Right lung (tissue), 10 donors: ENCODE measurements at places on chromosomes 6 and 20. TPM values are rescaled to one million over a fixed set of nuclear protein-coding genes. Genes with fewer than 3 reads are reported as not detected.

DNA sequence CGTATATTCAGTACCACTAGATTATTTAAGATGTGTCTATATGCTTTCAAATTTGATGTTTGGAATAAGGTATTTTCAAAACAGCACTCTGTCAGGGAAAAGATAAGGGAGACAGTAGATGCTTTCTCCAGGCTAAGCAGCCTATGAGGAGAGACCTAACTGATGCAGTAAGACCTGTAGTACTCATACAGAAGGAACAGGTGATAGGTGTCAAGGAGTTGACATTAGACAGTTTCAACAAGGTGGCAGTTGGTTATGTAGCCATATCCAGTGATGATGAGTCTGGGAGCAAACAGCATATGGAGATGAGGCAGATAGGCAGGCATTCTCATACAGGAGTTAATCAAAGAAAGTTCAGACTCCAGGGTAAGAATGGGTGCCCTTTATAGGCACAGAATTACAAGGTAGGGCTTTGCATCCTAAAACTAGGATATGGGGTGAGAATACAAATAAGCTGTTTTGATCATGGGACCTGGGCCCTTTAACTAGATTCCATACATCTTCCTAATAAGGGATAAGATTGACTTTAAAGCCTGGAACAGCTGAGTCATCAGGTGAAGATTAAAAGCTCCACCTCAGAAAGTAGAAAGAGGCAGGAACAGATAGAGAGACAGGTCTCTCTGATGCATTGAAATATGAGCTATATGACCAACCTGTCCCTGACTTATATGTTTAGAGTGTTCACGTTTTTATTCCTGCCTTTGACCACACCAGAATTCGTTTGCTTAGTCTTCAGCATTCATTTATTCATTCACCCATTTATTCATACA is 7.9 kb downstream of the RSPH4A start:
- DNase-seq: no peak

GRCh38 chr6:36958775-36959554 is 4.4 kb downstream of the PI16 start:
- no peak for DNase-seq

DNA sequence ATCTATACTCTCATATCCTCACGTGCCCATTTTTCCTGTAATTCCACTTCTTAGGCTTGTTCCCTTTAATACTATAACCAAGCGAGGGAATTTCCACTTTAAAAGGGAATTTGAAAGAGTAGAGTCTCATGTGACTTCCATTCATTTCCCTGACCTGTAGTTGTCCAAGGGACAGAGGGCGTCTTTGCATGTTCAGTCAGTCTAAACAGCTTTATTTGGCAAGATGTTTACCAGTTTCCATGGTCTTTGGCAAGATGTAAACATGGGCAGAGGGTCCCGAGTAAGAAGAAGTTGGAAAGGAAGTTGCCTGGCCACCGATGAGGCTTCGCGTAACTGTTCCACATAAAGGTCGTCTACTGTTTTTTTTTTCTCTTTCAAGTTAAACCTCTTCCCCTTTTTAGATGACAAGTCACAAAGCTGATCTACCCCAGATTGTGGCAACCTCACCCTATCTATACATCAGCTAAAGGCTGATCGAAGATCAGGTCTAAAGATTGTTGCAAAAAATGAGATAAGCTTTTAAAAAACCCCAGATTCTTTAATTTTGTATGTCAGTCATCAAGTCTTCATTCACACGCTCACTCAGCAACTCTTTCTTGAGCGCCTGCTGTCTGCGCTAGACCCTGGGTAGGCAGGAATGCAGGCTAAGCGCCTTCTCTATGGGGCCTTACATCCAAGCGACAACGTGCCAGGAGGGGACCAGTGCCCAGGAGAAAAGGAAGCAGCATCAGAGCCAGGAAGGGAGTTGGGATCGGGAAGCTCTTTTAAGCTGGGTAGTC is 31.7 kb upstream of the CCR6 start:
- no peak for DNase-seq

GRCh38 chr6:11214901-11215300 is 17.6 kb downstream of the NEDD9 start:
- DNase-seq: no peak

LY6G6C gene
- polyA plus RNA-seq: 0.65 TPM

DNA sequence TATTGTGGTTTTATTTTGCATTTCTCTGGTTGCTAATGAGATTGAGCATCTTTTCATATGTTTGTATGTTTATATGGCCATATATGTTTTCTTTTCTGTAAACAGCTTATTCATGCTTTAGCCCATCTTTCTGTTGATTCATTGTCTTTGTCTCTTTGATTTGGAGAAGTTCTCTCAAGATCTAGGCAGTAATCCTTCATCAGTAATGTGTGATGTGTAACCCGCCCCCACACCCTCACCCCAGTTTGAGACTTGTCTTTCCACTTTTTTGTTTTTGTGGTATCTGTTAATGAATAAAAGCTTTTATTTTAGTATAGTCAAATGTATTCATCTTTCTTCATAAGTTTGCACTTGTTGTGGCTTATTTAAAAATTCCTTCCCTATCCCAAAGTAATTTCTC is 26.0 kb downstream of the ZC3H12D start:
- DNase-seq: no peak

DNA sequence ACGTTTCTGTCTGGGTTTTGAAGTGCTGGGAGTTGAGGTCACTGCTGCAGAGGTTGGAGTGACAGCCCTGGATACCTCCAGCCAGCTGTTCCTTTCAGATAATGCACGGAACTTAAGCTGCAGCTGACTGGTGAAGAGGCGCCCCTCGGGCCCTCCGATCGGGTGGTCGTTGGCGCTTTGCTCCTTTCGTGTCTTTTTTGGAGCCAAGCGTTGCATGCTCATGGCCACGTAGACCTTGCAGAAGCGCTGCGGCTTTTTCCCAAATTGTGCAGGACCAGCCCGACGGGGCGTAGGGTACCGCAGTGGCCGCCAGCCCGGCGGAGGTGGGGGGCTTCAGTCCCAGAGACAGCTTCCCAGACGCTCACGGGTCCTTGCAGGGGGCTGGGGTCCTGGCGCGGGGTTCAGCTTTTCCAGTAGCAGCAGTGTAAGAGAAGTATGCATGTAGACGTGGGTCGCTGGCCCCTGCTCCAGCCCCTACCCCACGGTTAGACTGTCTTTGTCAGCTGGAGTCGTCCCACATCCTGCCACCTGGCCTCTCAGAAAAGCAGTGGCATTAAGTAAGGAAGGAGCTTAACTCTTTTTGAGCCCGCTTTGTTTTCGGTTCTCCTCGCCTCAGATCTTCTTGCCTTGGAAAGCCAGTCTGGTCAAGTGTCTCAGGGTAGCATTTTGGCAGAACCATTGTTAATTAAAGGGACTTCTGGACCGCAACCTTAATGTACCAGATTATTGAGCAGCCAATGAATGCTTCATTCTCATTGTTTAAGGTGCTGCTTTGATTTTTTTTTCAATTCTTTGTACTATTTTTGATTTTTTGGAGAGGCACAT is 838 bp downstream of the TNFAIP3 start:
- DNase-seq: no peak

GRCh38 chr6:38193481-38194281 is 374.2 kb downstream of the ZFAND3 start:
- DNase-seq: no peak

- no peak for DNase-seq
Measured at GRCh38 chr6:25154034-25154596, 125.1 kb upstream of the CARMIL1 start.

OR2B6 gene
- polyA plus RNA-seq: not detected

POM121L2 gene
- 0.05 TPM for polyA plus RNA-seq

DNA sequence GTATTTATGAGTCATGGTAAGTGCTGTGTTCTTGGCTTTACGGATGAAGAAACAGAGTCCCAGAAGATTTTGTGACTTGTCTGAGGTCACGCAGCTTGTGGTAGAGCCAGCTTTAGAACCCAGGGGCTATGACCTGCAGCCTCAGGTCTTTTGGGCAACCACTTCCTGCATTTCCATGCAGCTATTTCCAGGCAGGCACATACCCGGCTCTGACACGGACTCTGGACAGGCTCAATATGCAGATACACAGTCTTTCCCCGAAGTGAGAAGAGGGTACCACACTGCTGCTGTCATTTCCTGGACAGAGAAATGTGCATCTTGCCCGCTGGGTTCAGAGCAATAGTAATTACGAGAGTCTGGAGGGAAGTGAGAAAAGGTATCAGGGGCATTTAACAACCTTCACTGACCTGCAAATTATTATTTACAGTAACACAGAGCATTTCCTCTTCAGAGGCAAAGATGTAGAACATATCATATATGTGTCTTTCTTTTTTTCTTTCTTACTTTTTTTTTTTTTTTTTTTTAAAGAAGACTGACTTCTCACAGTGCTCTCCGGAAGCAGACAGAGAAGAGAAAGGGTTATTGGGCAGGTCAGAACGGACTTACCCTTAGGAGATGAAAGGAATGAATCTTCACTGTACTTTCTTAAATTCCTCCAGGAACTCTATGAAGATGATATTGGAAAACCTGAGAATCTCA is 185.1 kb downstream of the CLIC5 start:
- DNase-seq: no peak

IL17F gene
- polyA plus RNA-seq: not detected

DNA sequence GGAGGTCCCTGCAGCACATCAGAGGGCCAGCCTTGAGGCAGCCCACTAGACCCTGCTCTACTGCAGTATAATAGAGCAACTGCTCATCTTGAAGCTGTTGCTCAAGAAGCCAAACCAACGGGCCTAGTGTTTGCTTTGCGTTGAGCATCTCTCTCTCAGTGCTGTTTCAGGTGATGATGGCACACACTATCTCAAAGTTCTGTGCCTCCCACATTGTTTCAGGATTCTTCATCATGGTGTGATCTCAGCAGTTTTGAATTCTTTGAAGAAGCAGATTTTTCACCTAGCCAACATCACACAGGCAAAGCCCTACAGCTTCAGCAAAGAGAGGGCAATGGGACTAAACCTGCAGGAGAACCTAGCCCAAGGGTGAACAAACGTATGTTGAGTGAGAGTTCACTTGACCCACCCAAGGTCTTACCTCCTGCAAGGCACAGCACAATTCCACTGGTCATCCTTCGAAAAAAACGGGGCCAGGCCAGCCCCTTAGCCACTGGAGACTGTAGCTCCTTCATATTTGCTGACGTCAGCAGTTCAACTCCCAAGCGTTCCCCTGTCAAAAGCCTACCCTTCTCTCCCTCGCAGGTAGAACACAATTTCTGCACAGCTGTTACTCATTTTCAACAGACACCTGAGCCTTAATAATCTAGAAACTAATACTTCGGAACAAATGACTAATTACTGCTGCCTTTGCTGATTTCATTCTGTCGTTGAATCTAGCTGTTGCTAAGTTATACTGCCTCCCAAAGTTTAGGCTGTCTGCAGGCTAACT is 15.8 kb downstream of the MYB start:
- DNase-seq: no peak

DNA sequence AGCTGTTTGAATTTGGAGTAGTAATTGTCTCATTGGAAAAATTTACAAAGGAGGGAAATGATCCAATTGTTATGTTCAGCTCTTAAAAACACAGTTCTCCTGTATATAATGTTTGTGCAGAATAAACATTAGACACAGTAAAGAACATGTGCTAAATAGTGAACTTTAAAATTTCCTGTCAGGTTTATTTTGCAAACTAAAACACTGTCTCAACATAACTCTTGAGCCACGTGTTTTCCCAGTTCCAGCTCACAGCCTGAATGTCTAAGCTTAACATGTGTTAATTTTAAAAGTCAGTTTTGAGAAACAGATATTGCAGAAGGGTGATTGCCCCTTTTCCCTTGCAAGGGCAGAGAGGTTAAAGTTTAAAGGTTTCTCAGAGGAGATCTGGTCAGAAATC is 20.6 kb downstream of the EPHA7 start:
- DNase-seq: no peak

GRCh38 chr20:35674921-35675320 is 10.2 kb upstream of the CPNE1 start:
- DNase-seq: no peak

- DNase-seq: no peak
Measured at GRCh38 chr6:28747083-28747630, 176.6 kb downstream of the TRIM27 start.

TDP2 gene
- polyA plus RNA-seq: 39.7 TPM

- no peak for DNase-seq
Measured at GRCh38 chr6:149859368-149859767, 4.8 kb downstream of the LRP11 start.

GRCh38 chr6:135179920-135180541 is 1.1 kb upstream of the MYB start:
- DNase-seq: no peak

MEP1A gene
- 0.22 TPM for polyA plus RNA-seq

DNA sequence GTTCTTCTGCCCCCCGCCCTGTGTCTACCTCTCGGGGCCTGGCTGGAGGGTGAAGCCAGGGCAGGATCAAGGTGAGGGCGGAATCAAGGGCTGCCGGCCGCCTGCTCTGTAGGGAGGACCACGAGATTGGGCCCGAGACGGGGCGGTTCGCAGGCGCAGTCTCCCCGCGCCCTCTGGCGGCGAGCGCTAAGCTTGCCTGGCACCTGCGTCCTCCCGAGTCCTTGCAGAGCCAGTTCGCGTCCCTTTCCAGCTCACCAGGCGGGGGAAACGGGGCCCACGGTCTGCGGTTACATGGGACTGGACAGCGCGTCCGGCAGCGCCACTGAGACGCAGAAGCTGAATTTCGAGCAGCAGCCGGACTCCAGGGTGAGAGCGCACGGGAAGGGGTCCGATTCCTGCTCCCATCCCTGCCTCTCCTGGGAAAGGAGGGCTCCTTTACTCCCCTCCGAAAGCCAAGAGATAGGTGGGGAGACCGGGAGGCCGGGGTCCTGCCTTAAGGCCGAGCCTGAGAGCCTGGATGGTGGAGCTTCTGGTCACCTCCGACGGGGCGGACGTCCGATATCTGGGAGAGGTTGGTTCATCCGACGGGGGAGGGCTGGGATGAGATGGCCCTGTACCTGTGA is 3.6 kb upstream of the MATN4 start:
- no peak for DNase-seq

- DNase-seq: no peak
Measured at GRCh38 chr6:56143796-56144195, 103.6 kb downstream of the COL21A1 start.

SLC17A3 gene
- polyA plus RNA-seq: not detected

DNA sequence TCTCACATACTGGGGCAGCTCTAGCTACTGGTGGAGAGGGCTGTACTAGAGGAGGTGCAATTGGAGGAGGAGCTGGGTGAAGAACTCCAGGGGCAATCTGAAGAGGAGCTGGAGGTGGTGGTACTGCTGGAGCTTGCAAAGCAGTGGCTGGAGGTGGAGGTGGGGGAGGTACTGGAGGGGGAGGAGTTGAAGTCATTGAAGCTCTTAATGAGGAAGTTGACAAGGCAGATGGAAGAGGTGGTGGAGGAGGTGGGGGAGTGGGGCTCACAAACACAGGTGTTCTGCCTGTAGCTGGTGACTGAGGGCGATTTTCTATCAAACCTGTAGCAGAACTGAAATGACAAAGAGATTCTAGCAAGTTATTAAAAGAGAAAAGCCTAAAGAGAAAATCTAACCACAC is 77.6 kb downstream of the WASF1 start:
- no peak for DNase-seq

- no peak for DNase-seq
Measured at GRCh38 chr6:38407192-38407591, 232.5 kb downstream of the BTBD9 start.

HSPA1L gene
- 3.0 TPM for polyA plus RNA-seq

- DNase-seq: no peak
Measured at GRCh38 chr6:25535632-25536225, 116.3 kb upstream of the SCGN start.
